Panc1 (cell line): ENCODE measurements at places on chromosomes 3 and 15.

GRCh38 chr15:64247906-64248541 is 85.2 kb upstream of the PPIB start:
- peak; percentile 92 for DNase-seq
- H3K4me3 ChIP-seq = no peak overlapping the region; the same call in 1 of the 2 replicates
- H3K27me3 ChIP-seq = no peaks in the 10 kb centered on the region

DNA sequence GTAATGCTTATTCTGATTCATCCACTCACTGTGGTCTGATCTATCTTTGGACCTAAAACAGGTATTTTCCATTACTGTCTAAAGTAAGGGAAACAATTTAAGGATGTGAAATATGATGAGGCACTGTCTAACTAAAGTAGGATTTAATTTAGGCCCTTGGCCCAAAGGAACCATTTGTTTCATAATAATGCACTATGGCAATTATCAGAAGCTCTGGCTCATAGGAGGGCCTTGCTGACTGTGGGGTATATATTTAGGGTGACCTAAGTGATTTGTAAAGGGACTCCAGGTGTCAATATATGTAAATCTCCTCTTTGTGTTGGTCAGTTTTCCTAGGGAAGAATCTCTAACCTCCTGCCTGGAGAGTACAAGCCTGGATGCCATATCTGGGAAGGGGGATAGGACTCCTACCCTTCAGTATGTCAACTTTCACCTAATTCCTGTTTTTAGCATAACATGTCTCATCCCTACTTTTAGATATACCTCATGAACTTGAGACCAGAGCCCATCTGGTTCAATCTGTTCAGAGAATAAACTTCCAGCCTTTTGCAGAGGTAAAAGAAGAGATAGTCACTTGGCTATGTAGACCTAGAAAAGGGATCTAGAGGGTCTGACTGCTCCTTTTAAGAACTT is 20.1 kb downstream of the DET1 start:
- H3K4me3 ChIP-seq = no peak overlapping the region
- no peak overlapping the region for H3K27ac ChIP-seq
- H3K36me3 ChIP-seq = no peaks in the 10 kb centered on the region
- no peaks in the 10 kb centered on the region for H3K4me1 ChIP-seq

GRCh38 chr3:55884491-55885285 is 397.6 kb upstream of the WNT5A start:
- H3K27me3 ChIP-seq = no peaks in the 10 kb centered on the region
- H3K4me3 ChIP-seq = no peak overlapping the region
- no peaks in the 10 kb centered on the region for H3K4me1 ChIP-seq
- no peak overlapping the region for H3K27ac ChIP-seq
- no peak for DNase-seq

DNA sequence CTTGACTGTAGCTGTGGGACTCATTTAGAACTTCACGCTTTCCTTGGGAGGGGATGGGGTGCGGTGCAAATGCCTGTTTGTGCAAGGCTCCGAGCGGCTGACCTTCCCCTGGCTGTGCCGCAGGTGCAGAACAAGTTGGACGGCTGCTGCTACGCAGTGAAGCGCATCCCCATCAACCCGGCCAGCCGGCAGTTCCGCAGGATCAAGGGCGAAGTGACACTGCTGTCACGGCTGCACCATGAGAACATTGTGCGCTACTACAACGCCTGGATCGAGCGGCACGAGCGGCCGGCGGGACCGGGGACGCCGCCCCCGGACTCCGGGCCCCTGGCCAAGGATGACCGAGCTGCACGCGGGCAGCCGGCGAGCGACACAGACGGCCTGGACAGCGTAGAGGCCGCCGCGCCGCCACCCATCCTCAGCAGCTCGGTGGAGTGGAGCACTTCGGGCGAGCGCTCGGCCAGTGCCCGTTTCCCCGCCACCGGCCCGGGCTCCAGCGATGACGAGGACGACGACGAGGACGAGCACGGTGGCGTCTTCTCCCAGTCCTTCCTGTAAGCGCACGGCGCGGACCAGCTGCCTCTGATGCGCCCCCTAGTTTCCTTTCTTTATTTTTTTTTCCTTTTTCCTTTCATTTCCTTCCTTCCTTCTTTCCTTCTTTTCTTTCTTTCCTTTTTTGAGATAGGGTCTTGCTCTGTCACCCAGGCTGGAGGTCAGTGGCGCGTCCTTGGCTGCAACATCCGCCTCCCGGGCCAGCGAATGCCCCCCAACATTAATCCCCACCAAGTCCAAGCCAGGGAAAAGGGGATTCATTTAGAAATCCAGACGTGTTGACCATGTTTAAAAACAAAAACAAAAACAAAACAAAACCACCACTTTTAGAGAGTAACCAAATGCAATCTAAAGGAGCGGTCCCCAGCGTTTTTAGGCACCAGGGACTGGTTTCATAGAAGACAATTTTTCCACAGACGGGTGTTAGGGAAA is 42.7 kb downstream of the EIF2AK4 start:
- H3K4me1 ChIP-seq = no peaks in the 10 kb centered on the region
- H3K27me3 ChIP-seq = no peaks in the 10 kb centered on the region
- DNase-seq = no peak

GRCh38 chr15:50425219-50425618 is 1.0 kb downstream of the USP8 start:
- no peak for DNase-seq
- peaks cover 10% of the 10 kb centered on the region; the same call in 1 of the 2 replicates for H3K4me1 ChIP-seq
- H3K36me3 ChIP-seq = no peaks in the 10 kb centered on the region
- peak overlapping the region; percentile 98 for H3K27ac ChIP-seq

DNA sequence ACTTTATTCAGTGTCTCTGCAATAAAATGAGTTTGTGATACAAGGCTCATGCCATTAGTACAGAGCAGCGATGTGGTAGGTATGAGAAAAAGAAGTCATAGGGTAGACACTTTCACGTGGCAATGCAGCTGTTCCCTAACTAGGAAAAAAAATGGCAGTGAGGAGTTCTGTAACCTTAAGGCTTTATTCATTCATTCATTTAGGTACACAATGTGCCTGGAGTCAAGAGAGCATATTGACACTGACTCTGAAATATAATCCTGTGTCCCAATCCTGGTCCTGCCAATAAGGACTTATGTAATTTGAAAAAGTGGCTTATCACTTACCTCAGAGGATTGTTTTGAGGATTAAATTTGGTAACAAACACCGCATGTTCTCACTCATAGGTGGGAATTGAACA is 173.0 kb upstream of the AZI2 start:
- no peak overlapping the region for H3K27ac ChIP-seq
- no peaks in the 10 kb centered on the region for H3K27me3 ChIP-seq
- H3K36me3 ChIP-seq = no peaks in the 10 kb centered on the region
- no peak for DNase-seq
- no peaks in the 10 kb centered on the region for H3K4me1 ChIP-seq
- no peak overlapping the region for H3K4me3 ChIP-seq

GRCh38 chr3:14497321-14497720 is 42.8 kb downstream of the GRIP2 start:
- no peaks in the 10 kb centered on the region for H3K36me3 ChIP-seq
- no peak overlapping the region for H3K27ac ChIP-seq
- no peaks in the 10 kb centered on the region for H3K4me1 ChIP-seq
- no peak overlapping the region for H3K4me3 ChIP-seq
- no peak for DNase-seq
- no peaks in the 10 kb centered on the region for H3K27me3 ChIP-seq

DNA sequence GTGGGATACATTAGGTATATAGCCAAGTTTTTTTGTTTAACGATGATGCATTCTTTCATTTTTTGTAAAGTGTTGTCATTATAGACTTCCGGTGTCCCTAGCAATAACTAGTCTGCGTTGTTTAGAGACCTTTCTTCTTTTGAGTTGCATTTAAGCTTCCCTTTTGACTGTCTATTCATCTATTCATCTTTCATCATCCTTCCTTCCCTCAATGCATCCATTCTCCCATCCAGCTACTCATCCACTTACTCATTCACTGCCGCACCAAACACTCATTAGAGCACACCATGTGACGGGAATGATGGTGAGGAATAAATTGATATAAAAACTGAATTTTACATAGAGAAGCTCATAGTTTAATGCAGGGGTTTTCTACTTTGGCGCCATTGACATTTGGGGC is 32.9 kb downstream of the OR4F15 start:
- H3K27me3 ChIP-seq = peaks cover 22% of the 10 kb centered on the region
- no peak overlapping the region for H3K4me3 ChIP-seq
- DNase-seq = no peak

DNA sequence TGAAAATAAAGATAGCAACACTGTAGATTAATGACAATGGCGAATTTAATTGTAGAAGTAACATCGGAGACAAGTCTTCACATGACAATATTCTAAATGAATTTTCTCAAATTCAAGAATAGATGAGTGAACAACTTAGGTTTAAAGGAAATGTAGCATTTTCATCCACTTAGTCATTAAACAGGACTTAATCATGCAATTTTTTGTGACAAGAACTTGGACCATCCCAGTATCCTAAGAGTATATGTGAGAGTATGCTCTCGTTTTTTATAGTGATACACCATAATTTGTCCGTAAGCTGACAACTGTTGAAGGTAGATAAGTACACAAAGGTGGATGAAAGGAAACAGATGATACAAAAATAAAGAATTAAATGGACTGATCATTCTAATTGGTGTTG is 81.5 kb downstream of the DLG1 start:
- H3K27me3 ChIP-seq = no peaks in the 10 kb centered on the region
- H3K4me1 ChIP-seq = peaks cover 10% of the 10 kb centered on the region; the same call in 1 of the 2 replicates
- H3K4me3 ChIP-seq = no peak overlapping the region
- DNase-seq = no peak
- H3K27ac ChIP-seq = no peak overlapping the region
- no peaks in the 10 kb centered on the region for H3K36me3 ChIP-seq

DNA sequence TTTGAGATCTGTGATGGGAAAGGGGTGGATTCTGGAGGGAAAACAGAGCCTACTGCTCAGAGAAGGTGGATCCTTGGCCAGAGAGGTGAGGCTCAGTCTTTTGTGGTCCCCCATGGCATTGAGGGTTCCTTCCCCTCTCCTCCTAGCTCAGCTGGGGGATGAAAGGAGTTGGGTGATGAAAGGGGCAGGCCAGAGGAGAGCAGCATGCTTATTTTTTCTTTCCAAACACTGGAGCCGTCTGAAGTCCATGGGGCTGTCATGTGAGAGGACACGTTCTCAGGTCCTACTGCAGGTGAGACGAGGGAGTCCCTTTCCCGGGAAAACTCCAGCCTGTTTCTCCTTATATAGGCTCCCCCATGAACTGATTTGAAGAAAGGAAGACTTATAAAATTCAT is 71.4 kb downstream of the SCN5A start:
- H3K36me3 ChIP-seq = no peaks in the 10 kb centered on the region
- H3K4me1 ChIP-seq = no peaks in the 10 kb centered on the region
- H3K27me3 ChIP-seq = no peaks in the 10 kb centered on the region
- no peak overlapping the region for H3K27ac ChIP-seq
- no peak overlapping the region for H3K4me3 ChIP-seq

DNA sequence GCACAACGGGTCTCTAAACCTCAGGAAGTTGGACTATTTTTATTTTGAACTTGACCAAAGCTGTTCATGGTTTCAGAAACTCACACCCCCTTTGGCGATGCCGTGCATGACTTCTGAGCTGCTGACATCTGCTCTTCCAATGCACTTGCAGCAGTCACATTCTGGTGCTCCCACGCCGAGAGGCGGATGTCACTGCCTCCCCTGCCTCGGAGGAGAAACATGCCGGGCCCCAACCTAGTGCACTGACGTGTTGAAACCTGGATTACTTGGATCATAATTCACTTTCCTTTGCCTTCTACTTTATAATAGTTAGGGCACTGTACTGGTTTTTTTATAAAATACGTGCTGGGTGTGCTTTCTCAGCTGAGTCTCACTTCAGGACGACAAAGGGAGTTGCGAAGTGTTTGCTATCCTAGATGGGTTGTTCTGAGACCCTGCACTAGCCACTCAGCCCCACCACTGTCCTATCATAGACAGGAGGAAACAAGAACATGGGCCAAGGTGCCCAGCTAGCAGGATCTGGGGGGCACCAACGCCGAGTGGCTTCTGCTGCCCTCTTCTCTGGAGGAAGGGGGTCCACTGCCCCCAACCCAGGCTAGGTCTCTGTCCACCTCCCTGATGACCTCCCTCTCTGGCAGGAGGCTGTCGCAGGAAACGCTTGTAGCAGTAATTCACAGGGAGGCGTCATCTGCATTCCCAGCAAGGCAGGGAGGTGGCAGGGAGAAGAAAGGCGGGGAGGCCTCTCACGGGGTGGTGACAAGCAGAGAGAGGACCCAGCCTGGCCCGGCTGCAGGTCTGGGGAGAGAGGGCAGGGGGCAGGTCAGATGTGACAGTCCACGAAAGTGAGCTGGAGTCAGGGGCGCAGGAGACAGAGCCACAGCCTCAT is 158.8 kb upstream of the IQSEC1 start:
- DNase-seq = no peak
- no peaks in the 10 kb centered on the region for H3K4me1 ChIP-seq
- no peaks in the 10 kb centered on the region for H3K27me3 ChIP-seq

- DNase-seq = no peak
- no peaks in the 10 kb centered on the region for H3K27me3 ChIP-seq
- no peaks in the 10 kb centered on the region for H3K36me3 ChIP-seq
- H3K4me3 ChIP-seq = no peak overlapping the region
- H3K4me1 ChIP-seq = peaks cover 11% of the 10 kb centered on the region
Measured at GRCh38 chr15:70160803-70161565, 63.3 kb upstream of the TLE3 start.

- no peaks in the 10 kb centered on the region; the same call in 1 of the 2 replicates for H3K36me3 ChIP-seq
- H3K27me3 ChIP-seq = no peaks in the 10 kb centered on the region
- H3K27ac ChIP-seq = peak overlapping the region; percentile 99
- peaks cover 15% of the 10 kb centered on the region for H3K4me1 ChIP-seq
- DNase-seq = no peak
Measured at GRCh38 chr3:120743556-120744195, 1.1 kb downstream of the GTF2E1 start.

- H3K4me3 ChIP-seq = peak overlapping the region; percentile 85
- no peaks in the 10 kb centered on the region; the same call in 1 of the 2 replicates for H3K36me3 ChIP-seq
- peak overlapping the region; percentile 96 for H3K27ac ChIP-seq
- H3K4me1 ChIP-seq = peaks cover 75% of the 10 kb centered on the region
- no peak for DNase-seq
Measured at GRCh38 chr15:63505842-63506222, 1.4 kb downstream of the USP3 start.

DNA sequence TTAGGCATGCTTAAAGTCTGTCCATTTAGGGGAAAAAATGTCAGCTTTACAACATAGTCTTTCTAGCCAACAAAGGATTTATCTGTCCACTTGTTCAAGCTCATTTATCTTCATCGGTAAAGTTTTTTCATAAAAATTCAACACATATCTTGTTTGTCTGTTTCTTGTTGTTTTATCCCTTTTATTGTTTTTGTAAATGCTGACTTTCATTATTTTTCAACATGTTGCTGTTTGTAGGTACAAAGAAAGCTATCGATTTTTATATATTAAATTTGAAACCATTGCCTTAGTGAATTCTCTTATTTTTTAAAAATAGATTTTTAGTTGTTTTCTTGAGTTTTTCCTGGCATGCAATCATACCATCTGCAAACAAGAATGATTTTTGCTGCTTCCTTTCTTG is 185.8 kb downstream of the NSMCE3 start:
- no peak overlapping the region for H3K27ac ChIP-seq
- H3K36me3 ChIP-seq = no peaks in the 10 kb centered on the region
- no peaks in the 10 kb centered on the region; the same call in 1 of the 2 replicates for H3K27me3 ChIP-seq
- no peak for DNase-seq
- H3K4me1 ChIP-seq = no peaks in the 10 kb centered on the region
- no peak overlapping the region for H3K4me3 ChIP-seq

GRCh38 chr15:38211249-38211648 is 41.4 kb upstream of the SPRED1 start:
- no peak overlapping the region for H3K27ac ChIP-seq
- H3K27me3 ChIP-seq = peaks cover 2% of the 10 kb centered on the region; the same call in 1 of the 2 replicates
- H3K4me1 ChIP-seq = no peaks in the 10 kb centered on the region
- no peak for DNase-seq
- H3K4me3 ChIP-seq = no peak overlapping the region
